Mucosa of gallbladder (tissue), 1 donor: ENCODE measurements at places on chromosomes 2 and 18. TPM values are rescaled to one million over a fixed set of nuclear protein-coding genes. Genes with fewer than 3 reads are reported as not detected.
A peak's percentile ranks its signal among the peaks of the same experiment; 100 is the strongest.

DNA sequence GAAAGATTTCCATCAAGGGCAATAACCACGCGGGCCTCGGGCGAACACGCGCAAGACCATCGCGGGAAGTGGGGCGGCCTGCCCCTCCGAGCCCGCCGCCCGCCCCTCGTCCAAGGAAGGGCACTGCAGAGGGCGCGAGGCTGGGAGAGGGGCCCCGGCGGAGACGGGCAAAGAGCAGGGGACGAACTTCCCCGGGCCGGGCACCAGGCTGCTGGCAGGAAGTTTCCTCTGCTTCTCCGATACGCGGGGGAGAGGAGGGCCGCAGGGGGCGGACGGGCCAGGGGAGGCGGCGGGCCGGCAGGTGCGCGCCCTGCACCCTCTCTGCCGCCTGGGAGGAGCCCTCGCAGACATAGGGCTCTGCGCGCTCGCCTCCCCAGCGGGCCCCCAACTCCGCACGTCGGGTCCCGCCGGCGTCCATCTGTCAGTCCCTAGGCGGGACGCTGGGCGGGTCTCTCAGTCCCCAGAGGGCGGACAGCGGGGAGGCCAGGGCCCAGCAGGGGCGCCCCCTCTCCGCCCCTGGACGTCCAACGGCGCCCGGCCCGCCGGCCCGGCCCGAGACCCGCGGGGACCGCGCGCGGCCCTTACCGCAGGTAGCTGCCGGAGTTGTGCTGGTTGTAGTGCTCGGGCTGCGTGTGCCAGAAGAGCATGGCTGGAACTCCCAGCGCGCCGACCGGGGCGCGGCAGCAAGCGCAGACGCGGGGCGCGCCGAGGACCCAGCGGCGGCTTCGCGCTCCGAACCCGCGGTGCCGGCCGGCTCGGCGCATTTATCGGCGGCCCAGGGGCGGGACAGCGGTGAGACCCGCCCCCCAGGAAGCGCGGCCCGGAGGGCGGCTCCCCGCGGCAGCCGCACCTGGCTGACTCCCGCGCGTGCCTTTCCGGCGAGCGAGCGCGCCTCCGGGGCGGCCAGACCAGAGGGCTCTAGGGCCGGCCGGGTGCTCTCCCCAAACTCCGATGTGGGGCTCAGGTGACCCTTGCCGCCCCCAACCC, at the start of gene TFCP2L1:
Gene TFCP2L1 (minus strand): TSS at position 740 of the 987 bp plus-strand sequence. CDS start 93 bp downstream, at position 647.
- DNase-seq: peak; percentile 51

DNA sequence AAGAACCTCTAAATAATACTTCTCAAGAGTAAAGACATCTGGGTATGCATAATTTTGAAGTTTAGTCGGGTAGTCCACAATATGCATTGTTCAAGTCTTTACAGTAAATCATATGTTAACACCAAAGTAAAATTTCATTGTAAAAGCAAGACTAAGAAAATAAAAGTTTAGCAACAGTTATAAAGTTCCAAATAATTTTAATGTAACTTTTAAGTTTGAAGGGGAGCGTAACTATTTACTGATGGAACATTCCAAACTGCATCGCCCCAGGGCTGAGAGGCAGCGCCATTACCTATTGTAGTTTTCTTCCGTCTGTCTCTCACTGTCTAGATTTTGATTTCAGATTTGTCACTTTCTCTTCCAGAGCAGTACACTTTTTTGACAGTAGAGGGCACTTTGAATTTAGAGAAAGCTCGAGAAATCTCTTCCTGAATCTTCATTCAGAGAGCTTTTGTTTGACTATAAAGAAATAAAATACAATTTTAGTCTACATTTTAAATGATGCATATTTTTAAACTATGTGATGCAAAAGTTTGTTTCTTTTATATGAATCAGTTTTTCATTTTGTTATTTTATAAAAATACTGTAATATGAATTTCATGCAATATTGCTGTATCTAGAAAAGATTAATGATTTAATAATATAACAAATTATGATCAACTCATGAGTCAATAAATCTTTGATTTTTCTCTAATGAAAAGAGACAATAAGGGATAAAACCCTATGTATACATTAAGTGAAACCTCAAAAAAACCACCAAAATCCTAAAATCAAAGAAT, 389.8 kb downstream of the FIGN start:
- no peak for DNase-seq

DNA sequence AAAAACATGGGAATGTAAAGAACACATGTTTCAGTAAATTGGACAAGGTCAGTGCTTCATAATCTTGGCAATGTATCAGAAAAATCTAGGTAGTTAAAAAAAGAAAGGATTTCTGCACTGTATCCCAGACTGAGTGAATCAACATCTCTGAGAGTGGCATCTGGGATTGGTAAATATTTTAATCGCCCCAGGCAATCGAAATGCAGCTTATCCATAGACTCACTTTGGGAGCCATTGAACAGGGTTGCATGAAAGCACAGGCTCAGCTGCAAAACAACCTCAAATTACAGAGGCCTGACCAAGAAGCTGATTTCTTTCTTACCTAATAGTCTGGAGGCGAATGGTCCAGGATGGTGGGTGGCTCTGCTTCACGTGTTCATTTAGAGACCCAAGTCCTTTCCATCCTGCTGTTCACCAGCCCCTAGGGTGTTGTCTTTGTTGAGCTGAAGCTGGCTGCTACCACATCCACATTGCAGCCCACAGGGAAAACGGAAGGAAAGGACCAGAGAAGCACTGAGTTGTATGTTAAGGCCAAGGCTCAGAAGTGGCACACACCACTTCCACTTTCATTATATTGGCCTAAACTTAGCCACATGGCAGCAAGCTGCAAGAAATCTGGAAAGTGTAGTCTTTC, 59.0 kb downstream of the MOGAT1 start:
- DNase-seq: no peak

DNA sequence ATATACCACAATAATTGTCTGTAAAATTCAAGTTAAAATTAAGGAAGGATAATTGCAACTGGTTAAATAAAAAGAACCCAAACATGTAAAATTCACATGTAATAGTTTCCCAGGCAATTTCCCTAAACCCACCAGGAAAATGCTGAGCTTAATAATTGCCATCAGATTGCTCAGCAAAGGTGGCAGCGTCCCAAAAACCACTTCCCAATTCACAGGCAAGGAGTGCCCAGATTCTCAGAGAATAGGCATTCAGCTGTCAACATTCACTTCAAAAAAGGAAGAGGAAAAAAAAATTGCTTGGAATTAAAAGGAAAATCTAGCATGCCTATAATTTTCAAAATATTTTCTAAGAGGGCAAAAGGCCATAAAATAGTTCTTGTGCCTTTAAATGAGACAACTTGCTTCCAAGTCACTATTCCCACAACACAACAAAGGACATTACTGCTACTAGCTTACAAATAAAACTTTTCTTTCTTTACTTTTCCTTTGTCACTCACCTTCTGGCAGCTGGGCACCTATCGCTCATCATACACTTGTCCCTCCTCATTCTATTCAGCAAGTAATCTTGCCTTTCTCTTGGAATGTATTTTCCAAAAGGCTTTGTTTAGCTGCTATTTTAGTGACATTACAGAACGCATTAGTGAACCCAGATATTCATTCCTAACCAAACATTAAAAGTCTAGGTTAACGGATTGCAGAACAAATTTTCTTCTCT, 15.2 kb downstream of the SRBD1 start:
- peak; percentile 13 for DNase-seq

The HOXD10 gene
- not detected for total RNA-seq
